ENCODE measurements at places on chromosomes 2 and 18.

DNA sequence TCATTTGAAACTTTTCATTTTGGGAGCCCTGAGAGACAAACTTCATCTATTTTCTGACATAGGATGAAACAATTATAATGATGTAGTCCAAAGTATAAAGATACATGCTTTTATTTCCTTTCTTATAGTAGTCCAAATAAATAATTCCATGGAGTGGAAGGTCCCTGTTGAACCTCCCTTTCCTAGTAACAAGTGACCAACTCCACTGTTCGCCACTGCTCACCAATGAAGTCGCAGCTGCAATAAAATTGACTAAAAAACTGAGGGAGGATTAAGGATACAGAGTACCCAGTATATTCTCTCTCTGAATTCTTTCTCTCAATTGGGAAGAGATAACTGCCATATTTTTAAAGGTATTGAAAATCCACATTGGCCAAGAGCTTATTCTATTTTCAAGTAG is 14.1 kb downstream of the SERPINB7 start:
- DNase-seq, result no peak

DNA sequence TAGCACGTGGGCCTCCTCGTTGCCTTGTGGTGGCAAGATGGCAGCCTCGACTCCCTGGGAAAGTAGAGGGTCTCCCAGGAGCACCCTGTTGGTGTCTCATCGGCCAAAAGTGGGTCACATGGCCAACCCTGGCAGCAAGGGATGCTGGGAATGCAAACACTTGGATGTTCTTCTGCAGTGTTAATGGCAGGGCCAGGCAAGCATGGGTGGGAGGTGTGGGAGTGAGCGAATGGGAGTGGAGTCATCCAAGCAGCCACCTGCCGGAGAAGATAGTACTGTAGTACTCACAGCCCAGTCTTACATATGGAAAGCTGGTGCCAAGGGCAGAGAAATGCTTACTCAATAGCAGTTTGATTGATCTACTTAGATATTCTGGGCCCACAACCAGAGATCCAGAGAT is 122.2 kb downstream of the INHBB start:
- DNase-seq, result no peak

GRCh38 chr18:67243799-67244587 is 272.5 kb downstream of the DSEL start:
- DNase-seq, result no peak

DNA sequence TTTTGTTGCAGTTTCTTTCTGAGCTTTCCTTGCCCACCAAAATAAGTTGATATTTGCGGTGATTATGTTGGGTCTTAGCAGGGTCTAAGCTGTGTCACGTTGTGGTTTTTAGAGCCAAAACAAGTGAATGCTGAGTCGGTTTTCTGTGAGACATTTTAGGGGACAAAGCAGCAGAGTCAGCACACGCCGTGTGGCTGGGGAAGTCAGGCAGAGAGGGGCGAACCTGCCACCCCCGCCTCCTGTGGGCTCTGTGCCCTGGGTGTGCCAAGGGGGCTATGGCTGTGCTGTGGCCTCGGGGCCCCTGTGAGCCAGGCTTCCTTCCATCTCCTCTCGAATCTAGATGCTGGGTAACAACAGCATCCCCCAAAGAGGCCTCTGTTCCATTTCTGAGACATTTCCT is 30.8 kb upstream of the TMEM87B start:
- DNase-seq, result no peak

GRCh38 chr2:53907582-53907981 is 47.8 kb upstream of the GPR75 start:
- DNase-seq, result no peak

DNA sequence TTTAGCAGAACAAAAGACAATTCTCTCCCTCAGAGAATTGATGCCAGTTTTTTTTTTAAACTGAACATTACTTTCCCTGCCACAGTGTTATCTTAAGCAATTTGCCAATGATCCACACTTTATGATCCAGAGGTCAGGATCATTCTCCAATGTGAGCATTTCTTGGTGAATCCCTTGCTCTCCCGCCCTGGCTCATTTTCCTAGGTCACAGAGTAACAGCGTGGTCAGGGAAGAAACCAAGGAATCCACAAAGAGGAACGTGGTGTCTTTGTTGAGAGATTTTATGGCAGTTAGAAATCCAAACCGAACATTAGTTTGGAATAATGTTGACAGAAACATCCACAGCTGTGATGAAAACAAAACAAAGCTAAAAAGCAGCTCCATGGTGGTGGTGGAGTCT is 250.3 kb downstream of the TTC32 start:
- DNase-seq, result no peak

- no peak for DNase-seq
Observed at GRCh38 chr18:58996131-58996641, 131.5 kb downstream of the ZNF532 start.

All from effector memory CD8-positive, alpha-beta T cell (primary cell).